ENCODE measurements at places on chromosomes 7 and 10.

DNA sequence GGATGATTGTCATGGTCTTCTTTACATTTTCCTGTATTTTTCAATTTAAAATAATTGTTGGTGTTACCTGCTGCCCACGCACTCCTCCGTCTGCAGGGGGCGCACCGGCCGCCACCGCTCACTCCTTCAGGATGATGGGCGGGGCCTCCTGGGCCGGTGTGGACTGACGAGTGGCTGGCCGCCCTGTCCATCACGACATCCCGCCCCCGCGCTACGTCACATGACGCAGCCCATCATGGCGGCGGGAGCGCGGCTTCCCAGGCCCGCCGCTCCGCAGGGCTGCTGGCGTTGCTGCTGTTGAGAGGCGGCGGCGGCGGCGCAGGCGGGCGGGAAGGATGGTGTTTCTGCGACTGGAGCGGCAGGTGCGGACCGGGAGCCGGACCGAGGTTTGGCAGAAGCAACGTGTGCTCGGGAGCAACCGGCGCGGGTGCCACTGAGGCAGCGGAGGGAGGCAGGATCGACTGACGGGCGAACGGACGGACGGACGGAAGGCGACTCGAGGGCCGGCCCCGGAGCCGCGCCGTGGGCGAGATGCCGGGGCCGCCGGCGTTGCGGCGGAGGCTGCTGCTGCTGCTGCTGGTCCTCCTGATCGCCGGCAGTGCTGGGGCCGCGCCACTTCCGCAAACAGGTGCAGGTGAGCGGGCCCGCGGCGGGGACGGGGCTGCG, at the start of gene LMTK2:
Gene LMTK2, plus strand, starts transcription at position 216 of the 666 bp plus-strand sequence. Its CDS starts 316 bp downstream, at position 532.
- DNase-seq = peak; percentile 99

DNA sequence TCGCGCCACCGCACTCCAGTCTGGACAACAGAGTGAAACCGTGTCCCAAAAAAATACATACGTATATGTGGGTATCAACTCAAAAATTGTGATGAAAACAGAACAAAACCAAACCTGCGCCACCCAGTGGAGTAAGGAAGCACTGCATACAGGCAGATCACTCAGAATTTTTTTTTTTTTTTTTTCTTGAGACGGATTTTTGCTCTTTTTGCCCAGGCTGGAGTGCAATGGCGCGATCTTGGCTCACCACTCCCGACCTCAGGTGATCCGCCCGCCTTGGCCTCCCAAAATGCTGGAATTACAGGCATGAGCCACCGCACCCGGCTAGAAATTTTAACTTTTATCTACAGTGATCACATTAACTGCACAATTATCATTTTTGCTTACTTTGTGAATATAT, 9.1 kb upstream of the TMEM236 start:
- DNase-seq = peak; percentile 84

DNA sequence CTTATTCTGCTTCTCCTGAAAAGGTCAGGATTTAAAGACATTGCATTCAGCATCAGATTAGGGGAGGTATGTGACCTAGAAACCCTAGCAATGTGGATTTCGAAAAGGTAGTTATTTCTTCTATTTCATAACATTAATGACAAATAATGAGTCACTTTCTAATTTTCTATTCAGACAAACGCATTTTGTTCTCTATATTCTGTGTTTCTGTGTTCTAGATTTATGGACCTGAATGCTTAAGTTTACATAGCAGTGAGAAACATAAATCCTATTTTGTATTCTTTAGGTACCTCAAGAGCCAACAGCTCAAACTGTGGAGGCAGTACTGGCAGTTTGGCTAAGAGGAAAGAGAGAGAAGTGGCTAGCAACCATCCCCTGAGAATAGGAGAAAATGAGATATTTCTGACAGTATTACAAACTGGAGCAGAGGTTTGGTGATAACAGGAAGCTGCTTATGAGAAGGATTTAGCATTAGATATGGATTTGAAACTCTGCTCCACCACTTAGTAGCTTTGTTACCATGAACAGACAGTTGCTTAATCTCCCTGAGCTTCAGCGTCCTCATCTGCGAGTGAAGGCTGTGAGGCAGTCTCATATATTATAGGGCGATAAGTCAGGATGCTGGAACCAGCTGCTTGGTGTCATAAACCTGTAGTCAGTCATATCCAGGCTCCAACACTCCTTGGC, 28.2 kb downstream of the CDK14 start:
- no peak for DNase-seq

DNA sequence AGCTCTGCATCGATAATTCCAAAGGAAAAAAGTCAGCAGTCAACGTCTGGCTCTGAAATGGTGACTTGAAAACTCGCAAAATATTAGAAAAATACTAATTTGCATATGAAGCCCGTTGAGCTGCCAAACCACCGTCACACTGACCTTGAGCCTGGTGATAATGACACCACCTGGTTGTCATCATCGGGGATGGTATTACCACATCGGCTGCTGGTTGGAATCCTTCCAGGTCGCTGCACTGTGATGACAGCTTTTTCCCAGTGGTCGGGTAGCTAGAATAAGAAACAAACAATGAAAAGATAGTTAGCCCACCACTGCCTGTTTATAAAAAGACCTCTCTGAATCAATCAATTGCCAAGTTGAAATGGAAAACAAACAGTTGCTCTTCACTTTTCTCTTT, 41.6 kb downstream of the LAMB1 start:
- DNase-seq = no peak

GRCh38 chr7:135283959-135284638, 50.5 kb downstream of the STRA8 start:
- DNase-seq = no peak
